ENCODE measurements at places on chromosomes 1 and 21. TPM values are rescaled to one million over a fixed set of nuclear protein-coding genes. Genes with fewer than 3 reads are reported as not detected.

Gene IL22RA1
- total RNA-seq, result 2.5 TPM

Gene TDRD5
- 0.52 TPM for total RNA-seq

Gene AGT
- total RNA-seq, result 38.6 TPM

Gene ARTN
- total RNA-seq, result not detected

Gene PHACTR4
- 35.5 TPM for total RNA-seq
